ENCODE measurements at places on chromosomes 12 and 14.
A peak's percentile ranks its signal among the peaks of the same experiment; 100 is the strongest.

DNA sequence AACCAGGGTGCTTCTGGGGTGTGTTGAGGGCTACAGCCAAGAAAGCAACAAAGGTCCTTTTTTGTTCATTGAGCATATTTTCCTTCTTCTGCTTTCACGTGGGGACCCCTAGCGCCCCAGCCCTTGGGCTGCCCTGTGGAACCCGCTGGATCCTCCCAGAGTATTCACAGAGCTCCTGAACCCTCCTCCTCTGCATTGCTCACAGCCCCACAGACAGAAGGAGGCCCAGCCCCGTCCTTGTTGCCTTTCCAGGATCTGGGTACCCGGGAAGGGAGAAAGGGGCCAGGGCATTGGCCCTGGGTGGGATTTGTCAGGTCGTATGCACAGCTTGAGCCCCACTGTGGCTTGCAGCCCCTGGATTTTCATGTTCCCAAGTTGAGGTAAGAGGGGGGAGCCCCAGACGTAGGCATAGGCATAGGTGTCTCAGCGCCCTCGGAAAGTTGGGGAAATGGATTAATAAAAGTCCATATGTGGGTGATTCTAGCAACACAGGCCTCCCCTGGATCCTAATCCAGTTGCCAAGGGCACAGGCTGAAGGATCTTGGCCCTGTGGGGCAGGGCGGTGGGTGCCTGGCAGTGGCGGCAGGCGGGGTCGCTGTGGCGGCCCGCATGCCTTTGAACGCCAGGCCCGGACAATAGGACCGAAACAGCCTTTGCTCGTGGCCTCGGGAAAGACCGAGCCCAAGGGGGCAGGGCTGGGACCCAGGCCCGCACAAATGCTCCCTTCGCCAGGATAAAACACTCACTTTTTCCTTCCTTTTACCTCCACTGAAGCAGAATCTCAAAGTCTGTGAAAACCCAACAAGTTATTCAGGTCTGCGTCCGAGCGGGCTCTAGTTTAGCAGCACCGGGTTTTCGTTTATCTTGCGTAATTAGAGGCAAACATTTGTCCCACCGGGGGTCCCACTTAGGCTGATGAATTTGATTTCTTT lies 3.0 kb upstream of the HOXC10 start:
- DNase-seq = no peak

DNA sequence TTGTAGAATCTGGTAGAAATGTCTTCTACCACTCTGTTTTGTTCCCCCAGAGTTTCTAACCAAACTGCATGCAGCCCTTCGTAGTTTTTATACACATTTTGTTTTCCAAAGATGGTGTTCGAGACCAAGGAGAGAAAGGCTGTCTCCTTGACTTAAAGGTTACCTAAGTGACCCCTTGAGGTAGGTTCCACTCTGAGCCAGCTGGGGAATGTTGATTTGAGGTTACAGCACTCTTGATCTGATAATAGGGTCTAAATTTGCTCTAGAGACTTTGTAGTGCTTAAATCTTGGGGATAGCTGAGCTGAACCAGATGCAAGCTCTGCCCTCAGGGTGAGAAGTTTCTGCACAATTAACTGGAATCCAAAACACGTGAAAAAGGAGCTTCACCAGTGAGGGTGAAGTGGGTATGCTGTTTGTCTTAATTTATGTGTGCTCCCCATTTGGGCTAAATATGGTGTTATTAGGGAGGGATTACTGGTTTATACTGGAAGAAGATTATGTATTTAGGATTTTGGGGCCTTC lies 3.1 kb downstream of the TMBIM6 start:
- DNase-seq = no peak

- no peak for DNase-seq
These were observed 124.6 kb downstream of the ERC1 start for GRCh38 chr12:1115484-1116231.

DNA sequence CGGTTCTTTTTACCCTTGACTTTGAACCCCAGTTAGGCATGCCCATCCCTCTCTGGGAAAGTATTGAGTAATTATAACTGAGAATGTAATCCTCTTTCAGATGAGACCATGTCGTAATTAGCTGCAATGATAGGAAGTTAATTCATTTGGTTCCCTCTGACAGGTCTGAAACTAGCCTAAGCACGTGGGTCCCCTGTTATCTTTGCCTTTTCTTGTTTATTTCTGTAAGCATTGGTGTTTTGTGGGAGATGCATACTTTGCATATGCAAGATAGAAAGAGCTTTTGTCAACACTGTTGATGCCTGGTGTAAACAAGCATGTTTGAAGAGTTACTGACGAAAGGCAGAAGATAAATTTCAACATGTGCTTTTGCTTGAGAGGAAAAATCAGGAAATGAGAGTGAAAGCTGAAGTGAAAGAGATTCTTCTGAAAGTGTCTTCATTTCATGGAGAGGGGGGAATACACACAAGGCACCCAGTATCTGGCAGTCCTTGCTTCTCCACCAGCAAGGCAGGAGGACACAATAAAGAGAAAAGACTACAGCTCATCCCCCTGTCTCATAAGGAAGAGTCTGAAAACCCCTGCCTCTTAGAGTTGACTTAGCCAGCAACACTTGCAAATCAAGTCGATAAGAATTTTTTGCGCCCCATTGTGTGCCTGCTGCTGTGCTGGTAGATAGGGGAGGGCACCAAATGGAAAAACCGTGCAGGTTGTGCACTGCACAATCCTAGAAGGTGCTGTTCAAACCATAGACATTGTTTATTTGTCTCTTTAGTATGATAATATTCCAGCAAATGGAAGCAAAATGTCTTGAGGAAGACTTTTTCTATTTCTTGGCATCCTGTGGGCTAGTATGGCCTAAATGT lies 77.8 kb downstream of the SLC24A4 start:
- no peak for DNase-seq

- no peak for DNase-seq
These were observed 596 bp downstream of the DLST start for GRCh38 chr14:74882103-74882920.

DNA sequence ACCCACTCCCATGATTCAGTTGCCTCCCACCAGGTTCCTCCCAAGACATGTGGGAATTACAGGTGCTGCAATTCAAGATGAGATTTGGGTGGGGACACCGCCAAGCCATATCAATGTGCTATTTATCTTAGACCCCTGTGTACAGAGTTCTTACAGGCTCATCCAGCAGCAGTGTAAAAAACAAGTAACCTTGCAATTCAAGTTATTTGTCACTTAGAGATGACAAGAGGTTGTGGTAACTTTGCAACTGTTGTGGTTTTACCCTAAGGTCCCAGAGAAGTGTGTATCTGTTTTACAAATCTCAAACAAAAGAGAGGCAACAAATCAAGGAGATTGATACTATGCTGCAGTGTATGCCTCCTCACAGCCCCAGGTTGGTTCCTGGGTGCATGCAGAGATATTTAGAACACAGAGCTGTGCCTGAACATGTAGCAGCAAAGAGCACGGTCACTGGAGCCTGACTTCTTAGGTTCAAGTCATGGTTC lies 11.5 kb upstream of the HELB start:
- no peak for DNase-seq

DNA sequence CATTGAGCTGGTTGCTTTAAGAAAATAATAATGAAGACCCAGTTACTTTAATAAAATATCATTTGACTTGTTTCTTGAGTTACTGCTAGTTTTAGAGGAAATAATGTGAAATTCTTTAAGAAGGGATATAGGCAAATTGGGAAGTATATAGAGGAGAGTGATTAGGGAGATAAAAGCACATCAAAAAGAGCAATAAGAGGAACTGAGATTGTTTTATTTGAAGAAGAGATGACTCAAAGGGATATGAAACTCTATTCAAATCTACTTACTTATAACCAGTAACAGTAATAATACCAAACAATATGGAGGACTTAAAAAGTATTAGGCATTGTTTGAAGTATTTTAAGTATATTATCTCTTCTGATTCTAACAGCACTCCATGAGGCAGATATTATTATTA lies 37.1 kb downstream of the LRRK2 start:
- no peak for DNase-seq

DNA sequence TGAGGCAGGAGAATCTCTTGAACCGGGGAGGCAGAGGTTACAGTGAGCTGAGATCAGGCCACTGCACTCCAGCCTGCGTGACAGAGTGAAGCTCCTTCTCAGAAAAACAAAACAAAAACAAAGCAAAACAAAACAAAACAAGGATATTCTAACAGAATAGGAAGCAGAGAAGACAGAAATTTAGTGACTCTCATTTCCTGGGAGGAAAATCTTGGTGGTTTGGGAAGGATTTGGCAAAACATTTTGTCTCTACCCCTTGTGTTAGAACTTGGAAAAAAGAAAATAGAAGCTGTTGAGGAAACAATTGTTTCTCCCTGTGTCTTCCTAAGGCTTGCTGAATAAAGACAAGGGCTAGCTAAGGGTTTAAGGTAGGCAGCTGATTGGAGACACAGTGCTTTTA lies 79.7 kb upstream of the PTPRR start:
- no peak for DNase-seq

GRCh38 chr12:65518771-65519170 lies 240.3 kb downstream of the MSRB3 start:
- DNase-seq = no peak

- DNase-seq = peak; percentile 81
These were observed 1.7 kb downstream of the TPCN1 start for GRCh38 chr12:113222730-113223531.

DNA sequence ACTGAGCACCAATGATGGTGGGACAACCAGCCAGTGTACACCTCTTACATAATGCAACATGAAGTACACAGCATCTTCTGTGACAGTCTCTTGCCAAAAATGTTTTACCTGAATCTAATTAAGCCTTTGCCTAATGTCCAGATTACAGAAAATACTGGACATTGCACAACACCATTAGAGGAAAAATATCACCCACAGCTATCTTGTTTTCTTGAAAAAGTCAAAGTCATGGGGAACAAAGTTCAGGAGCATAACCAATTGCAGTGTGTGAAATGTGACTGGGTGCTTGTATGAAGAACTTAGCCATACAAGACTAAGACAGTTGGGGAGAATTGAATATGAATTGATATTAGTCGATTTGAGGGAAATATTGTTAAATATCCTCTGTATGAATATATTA lies 12.1 kb upstream of the ANO6 start:
- DNase-seq = no peak

- no peak for DNase-seq
These were observed 85.8 kb downstream of the TNFAIP2 start for GRCh38 chr14:103209054-103209453.

GRCh38 chr14:90453401-90453951 lies 56.6 kb downstream of the CALM1 start:
- peak; percentile 61 for DNase-seq

DNA sequence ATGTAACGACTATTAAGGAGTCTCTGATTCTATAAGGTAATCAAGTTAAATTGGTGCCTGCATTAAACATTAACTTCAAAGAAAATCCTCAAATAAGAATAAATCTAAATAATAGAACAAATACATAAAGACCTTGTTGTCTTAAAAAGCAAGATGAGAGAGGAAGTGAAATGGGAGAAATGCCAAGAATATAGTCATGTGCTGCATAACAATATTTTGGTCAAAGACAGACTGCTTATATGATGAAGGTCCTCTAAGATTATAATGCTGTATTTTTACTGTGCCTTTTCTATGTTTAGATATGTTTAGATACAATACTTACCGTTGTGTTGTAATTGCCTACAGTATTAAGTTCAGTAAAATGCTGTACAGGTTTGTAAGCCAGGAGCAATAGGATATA lies 213.6 kb downstream of the C12orf42 start:
- DNase-seq = no peak

DNA sequence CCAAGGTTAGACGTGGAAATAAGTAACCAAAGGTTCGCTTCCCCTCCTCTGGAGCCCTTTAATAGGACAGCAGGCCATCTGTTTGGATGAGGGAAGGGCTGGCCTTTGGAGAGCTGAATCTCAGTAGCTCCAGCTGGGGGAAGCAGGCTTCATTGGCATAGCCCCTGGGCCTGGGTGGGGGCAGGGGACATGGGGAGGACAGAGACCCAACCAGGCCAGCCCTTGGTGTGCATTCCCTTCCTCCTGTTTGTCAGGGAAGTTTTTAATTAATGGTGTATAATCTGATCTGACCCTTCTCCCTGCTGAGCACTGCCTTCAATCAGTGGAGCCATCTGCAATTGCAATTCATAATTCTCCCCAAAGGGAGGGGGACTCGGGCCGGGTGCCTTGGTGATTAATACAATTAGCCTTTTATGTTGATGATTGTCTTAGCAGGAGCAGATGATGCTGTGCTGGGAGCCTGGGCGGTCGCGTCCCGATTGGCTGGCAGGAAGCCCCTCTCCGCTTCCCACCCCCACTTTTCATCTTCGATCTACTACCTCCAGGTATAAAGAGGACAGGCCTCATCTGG lies 6.4 kb downstream of the AQP6 start:
- no peak for DNase-seq

GRCh38 chr12:105107171-105107493 lies 399 bp upstream of the WASHC4 start:
- no peak for DNase-seq

GRCh38 chr14:89503431-89503996 lies 86.5 kb upstream of the FOXN3 start:
- DNase-seq = no peak

GRCh38 chr14:61545726-61546455 lies 149.4 kb upstream of the HIF1A start:
- DNase-seq = no peak

DNA sequence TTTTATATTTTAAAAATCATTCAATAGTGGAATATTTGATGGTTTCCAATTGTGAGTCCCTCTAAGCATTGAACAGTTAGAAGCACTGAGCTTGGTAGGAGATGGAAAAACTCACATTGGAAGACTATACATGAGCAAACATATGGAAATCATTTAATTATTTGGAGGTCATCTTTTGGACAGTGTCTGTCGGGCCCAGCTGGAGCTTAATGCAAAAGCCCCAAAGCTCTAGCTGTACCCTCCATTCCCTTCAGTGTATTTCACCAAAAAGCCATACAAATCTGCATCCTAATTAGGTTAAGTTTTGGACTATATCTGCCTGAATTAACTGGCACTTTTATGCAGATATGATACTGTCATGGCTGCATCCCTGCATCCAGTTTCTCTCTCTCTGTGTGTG lies 365.7 kb downstream of the FLRT2 start:
- no peak for DNase-seq

GRCh38 chr12:19244312-19244711 lies 114.8 kb downstream of the PLEKHA5 start:
- DNase-seq = no peak

DNA sequence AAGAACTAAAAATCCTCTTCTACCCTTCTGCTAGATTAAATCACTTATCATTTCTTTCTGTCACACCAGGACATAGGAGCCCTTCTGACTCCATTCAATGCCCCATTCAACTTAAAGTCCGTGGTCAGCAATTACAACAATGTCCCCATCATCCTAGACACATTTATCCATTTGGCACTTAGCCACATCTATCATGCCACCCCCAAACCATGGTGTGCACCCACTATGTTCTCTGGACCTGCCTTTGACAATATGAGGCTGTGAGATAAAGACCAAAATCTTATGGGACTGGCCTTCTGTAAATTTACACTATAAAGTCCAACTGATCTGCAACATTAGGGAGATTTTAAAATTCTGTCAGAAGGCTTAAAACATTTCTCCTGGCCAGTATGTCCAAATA lies 104.4 kb downstream of the SSPN start:
- DNase-seq = no peak

DNA sequence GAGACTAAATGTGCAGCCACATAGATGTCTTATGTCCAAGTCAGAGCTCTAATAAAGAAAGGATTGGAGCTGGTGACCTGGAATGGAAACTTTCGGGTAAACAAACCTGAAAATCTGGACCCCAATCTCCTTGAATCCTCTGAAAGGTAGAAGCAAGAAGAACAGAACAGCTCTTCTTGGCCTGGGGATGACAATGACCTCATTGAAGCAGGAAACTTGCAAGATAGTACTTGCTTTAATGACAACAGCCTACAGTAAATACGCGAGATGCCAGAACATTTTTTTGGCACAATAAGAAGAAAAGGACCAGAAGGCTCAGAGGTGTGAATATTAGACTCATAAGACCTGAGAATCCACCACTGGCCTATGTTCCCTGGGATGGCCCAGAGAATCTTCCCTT lies 4.1 kb upstream of the PRIMA1 start:
- DNase-seq = no peak

Measured in SHP77 (cell line).